ENCODE measurements at places on chromosomes 11 and 22.

DNA sequence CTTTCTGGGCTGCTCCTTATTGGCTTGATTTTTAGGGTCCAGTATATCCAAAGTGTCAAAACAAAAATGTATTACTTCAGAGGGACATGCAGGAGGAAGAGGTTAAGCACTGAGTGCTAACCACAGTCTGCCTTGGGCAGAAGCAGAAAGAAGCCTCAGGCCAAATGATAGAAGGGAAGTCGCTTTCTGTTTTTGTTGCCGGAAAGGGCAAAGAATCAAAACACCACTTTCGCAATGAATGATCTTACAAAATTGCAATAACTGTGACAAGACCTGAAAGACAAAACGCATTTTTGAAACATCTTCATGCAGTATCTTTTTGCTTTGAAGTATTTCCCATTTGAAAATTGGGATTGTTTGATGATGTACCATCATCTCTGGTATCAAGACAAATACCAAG lies 70.1 kb upstream of the PICALM start:
- peak; percentile 44 for DNase-seq

GRCh38 chr11:131582021-131582525 lies 211.7 kb downstream of the NTM start:
- DNase-seq = no peak

GRCh38 chr11:69374110-69374945 lies 80.4 kb downstream of the MYEOV start:
- no peak for DNase-seq

DNA sequence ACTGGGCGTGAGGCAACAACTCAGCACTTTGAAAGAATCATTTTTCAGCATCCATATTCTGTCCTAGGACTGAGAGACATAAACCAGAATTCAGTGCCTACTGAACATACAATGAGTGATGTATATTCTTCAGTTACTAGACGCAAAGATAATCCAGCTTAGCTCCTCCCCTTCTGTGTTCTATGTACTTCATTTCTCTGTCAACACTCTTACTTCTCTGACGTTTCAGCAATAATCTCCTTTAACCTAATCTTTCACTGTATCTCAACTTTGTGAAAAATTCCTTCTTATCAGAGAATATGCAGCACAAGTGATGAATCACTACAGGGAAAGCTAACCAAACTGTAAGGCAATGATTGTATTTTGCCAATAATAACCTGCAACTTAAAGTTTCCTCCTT lies 2.5 kb upstream of the OR51B5 start:
- no peak for DNase-seq

- DNase-seq = no peak
These were observed 12.4 kb downstream of the PIWIL3 start for GRCh38 chr22:24761888-24762675.

GRCh38 chr11:132022733-132023478 lies 652.5 kb downstream of the NTM start:
- DNase-seq = no peak

- DNase-seq = no peak
These were observed 1.4 kb downstream of the PCF11 start for GRCh38 chr11:83158357-83158786.

- no peak for DNase-seq
These were observed 22.0 kb downstream of the TAF1D start for GRCh38 chr11:93719310-93719709.

DNA sequence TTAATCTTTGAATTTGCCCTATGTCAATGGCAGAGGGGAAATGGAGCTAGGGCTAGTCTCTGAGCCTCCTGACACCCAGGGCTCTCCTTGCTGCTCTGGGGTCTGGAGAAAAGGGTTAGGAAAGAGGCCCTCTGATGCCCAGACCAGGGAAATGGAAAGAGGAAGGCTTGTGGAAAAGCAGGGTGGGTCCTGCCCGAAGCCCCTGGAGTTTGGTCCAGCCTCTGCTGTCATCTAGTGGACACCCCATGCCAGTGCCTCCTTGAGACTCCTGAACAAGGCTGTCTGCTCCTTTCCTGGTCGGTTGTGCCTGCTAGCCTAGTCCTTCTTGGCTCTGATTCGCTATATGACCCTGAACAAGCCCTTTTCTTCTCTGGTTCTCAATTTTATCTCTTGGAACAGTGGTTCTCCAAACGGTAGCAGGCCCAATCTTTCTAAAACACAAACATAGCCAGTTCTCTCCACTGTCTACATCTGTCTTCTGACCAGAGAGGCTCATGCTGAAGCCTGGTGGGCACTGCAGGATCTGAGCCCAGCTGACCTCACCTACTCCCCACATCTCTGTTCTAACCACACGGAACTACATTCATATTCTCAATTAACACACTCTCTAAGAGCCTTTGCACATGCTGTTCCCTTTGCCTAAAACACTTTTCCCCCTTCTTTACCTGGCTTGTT lies 8.8 kb upstream of the PLA2G3 start:
- DNase-seq = peak; percentile 36

- no peak for DNase-seq
These were observed 8.9 kb downstream of the SIDT2 start for GRCh38 chr11:117187428-117187798.

DNA sequence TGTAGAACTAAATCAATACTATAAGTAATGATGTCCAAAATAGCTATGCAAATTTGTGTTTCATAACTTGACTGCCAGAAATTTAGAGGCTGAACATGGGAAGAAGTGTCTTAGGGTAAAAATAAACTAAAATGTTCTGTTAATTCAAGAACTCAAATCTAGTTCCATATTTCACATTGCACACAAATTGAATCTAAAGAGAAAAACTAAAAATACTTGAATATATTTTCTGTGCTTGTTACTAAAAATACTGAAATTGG lies 43.5 kb downstream of the FANCF start:
- no peak for DNase-seq
